ENCODE measurements at places on chromosomes 16 and 17.

DNA sequence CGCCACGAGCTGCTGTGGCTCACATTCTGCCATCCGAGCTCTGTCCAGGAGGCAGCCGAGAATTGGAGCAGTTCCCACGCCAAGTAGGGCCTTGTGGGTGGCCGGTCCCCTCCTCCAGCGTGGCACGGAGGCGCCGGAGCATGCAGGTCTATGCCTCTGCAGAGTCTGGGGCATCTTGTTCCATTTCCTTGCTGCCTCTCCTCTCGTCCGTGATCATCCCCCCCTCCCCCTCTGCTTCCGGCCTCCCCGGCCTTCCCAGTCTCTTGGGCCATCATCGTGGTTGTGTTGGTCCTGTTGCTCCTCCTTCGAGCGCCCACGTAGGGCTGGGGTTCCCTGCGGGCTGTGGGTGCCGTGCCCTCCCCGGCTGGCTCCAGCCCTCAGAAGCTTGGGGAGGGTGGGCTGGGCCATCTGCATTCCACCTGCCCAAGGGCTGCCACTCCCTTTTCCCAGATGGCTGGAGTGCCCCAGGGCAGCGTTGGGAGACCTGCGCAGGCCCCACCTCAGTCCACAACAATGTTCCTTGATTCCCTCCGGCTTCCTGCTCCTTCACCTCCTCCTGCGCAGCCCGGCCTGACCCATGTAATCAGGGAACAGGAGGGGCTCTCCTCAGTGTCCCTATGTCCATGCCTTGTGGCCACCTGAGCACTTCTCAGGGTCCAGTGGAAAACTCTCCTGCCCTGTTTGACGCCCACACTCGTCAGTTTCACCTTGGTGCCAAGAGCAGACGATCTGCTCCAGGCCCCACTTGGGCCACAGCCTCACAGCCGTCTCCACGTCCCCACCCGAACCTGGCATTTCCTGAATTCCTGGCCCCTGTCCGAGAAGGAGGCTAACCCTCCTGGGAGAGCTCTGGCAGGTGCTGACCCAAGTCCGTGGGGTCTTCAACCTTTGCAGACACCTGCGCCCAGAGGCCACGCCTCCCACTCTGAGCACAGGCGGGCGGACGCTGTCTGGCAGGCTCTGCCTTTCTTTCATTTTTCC is 37.1 kb downstream of the BAIAP2 start:
- DNase-seq, result no peak

DNA sequence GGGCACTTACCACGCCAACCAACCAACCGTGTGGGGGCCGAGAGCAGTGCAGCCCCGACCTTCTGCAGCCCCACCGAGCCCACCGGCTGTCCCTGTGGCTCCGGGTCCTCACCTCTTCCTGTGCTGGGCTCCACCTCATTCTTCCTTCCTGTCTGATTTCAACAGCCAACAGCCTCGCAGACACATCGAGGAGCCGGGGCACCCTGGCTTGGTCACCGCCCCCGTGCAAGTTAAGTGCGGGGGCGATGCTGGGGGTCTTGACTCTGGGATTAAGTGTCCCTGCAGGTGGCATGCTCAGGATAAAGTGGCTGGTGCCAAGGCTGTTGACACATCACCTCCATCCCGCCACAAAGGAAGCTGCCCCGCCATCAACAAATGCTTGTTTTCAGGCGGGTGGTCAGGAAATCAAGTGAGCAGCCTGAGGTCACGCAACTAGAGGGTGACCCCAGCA is at the start of gene NLRC3:
Gene NLRC3, minus strand, starts transcription at position 102 of the 451 bp plus-strand sequence. CDS start 12,367 bp downstream, outside the sequence.
- DNase-seq, result no peak

- no peak for DNase-seq
These were observed 12.3 kb downstream of the DLG4 start for GRCh38 chr17:7207120-7208001.

DNA sequence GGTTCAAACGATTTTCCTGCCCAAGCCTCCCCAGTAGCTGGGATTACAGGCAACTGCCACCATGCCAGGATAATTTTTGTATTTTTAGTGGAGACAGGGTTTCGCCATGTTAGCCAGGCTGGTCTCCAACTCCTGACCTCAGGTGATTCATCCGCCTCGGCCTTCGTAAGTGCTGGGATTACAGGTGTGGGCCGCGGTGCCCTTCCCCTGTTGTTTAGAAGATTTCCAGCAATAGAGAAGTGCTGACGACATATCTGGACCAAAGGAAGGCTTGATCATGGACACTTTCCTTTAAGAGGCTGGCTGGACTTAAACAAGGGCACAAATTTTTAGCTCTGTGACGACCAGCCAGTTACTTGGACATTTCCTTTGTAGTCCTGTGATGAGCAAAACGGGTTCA is 1.3 kb upstream of the MT1M start:
- no peak for DNase-seq

- no peak for DNase-seq
These were observed 848 bp upstream of the TBKBP1 start for GRCh38 chr17:47692895-47693730.

- DNase-seq, result no peak
These were observed 714.3 kb downstream of the WWOX start for GRCh38 chr16:78813661-78814311.
